ENCODE measurements at places on chromosomes 7 and 10. TPM values are rescaled to one million over a fixed set of nuclear protein-coding genes. Genes with fewer than 3 reads are reported as not detected.

GRCh38 chr10:3963191-3963673 lies 178.2 kb upstream of the KLF6 start:
- no peak for DNase-seq
- H3K4me1 ChIP-seq: peaks cover 14% of the 10 kb centered on the region
- no peak overlapping the region for H3K27ac ChIP-seq
- no peaks in the 10 kb centered on the region for H3K27me3 ChIP-seq

- H3K27me3 ChIP-seq: no peaks in the 10 kb centered on the region
- DNase-seq: no peak
- H3K4me3 ChIP-seq: no peak overlapping the region
- peaks cover 7% of the 10 kb centered on the region for H3K4me1 ChIP-seq
These were observed 44.5 kb upstream of the STK17A start for GRCh38 chr7:43538404-43538771.

DNA sequence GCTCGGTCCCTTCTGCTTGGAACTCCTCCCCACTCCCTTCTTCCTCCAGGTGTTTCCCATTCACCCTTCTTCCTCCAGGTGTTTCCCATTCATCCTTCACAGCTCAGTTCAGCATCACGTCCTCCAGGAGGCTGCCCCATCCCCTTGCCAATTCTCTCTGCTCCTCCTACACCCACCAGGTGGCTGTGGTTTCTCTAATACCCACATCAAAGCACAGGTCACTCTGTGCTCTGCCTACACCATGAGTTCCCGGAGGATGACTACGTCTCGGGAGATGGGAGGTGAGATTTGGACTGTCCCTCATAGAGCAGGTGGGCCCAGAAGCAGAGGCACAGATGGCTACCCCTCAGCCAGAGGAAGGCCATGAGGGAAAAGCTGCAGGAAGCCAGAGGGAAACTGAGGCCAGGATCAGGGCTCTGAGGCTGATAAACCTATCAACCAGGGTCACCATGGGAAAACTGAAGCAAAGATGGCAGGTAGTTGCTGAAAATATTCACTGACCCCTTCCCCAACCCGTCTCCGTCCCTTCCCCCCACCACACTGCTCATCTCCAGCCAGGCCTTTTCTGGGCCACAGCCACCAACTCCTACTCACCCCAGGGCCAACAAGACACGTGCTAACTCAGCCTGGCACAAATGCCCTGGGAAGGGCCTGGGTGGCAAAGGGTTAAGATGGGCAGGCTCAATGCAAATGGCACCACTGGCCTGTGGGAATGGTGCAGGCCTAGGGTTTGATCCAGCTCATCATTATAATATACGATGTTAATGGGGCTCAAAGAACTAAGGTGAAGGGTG lies 56.6 kb upstream of the CPXM2 start:
- peaks cover 3% of the 10 kb centered on the region for H3K27me3 ChIP-seq
- no peaks in the 10 kb centered on the region for H3K36me3 ChIP-seq
- no peak overlapping the region for H3K27ac ChIP-seq
- no peak overlapping the region for H3K4me3 ChIP-seq

DNA sequence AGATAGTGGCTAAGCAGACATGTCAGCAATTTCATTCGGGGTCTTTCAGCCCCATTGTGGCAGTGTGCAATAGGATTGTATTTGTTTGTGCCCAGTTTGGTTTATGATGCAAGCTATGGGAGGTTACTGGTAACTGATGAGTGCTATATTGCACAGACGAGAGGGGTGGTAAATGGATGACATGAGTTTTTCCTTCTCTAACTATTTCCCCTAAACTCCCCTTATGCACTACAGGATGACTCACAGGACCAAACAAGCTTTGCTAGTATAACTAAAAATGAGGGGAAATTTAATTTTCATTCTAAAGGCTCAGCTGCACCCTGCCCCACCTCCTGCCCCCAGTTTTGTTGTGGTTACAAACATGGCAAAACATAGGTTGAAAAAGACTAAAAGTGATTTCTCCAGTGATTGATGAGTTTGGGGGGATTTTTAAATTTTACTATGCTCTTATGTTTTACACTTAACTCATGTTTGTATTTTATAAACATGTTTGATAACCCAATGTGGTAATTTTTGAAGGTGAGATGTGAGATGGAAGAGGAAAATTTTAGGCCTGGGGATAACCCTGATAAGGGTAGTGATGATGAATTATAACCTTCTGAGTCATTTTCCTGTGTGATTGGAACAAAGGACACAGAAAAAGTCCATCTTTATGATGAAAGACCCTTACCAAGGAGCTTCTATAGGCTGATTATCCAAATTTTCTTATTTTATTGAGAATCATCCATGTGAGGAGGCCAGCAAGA lies 60.8 kb upstream of the NAMPT start:
- no peak for DNase-seq
- no peak overlapping the region for H3K27ac ChIP-seq
- no peaks in the 10 kb centered on the region for H3K27me3 ChIP-seq
- H3K4me1 ChIP-seq: no peaks in the 10 kb centered on the region
- H3K36me3 ChIP-seq: peaks cover 35% of the 10 kb centered on the region

DNA sequence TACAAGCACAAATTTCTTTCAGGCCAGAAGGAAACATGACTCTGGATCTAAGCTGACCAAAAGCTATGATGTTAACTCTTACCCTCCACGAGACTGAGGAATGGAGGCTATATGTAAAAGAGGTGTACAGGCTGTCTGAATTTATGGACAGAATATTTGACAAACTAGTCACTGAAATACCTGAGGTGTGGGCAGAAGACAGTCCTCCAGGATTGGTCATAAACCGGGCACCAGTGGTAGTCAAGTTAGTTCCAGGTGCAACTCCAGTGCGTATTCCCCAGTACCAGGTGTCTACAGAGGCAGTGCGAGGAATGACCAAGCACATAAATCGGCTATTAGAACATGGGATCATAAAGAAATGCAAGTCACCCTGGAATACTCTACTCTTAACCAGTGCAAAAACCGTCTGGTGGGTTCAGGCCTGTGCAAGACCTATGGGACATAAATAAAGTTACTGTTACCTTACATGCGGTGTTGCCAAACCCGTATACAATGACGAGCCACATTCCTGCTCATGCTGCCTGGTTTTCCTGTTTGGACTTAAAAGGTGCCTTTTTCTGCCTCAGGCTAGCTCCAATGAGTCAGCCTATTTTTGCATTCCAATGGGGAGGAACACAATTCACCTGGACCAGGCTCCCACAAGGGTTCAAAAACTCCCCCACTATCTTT lies 6.7 kb upstream of the CYREN start:
- no peak overlapping the region for H3K4me3 ChIP-seq
- H3K36me3 ChIP-seq: peaks cover 16% of the 10 kb centered on the region
- no peaks in the 10 kb centered on the region for H3K27me3 ChIP-seq
- H3K4me1 ChIP-seq: no peaks in the 10 kb centered on the region
- H3K27ac ChIP-seq: no peak overlapping the region
- DNase-seq: no peak

DNA sequence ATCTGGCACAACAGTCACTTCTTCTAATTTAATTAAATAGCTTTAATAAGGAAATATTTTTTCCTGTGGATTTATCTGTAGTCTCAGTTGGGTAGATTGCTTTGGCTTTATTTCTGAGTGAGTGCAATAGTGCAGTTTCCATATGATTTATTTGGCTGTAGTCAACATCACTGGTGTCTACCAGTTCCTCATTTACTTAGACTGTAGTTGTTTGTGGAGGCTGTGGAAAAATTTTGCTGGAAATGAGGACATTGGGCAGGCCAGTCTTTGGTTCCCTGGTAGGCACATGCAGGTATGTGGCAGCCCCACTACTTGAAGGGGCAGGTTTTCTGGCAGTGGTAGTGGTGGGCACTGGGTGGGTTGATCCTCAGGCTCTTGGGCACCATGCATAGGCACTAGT lies 15.5 kb downstream of the TAS2R40 start:
- H3K4me3 ChIP-seq: no peak overlapping the region
- no peaks in the 10 kb centered on the region for H3K27me3 ChIP-seq
- peaks cover 1% of the 10 kb centered on the region for H3K4me1 ChIP-seq
- no peak overlapping the region for H3K27ac ChIP-seq

GRCh38 chr10:23525406-23525805 lies 86.5 kb downstream of the OTUD1 start:
- H3K27me3 ChIP-seq: peaks cover 2% of the 10 kb centered on the region
- no peaks in the 10 kb centered on the region for H3K4me1 ChIP-seq
- no peak overlapping the region for H3K27ac ChIP-seq
- H3K36me3 ChIP-seq: no peaks in the 10 kb centered on the region
- H3K4me3 ChIP-seq: no peak overlapping the region

CLRN3 gene
- not detected for total RNA-seq

SORCS1 gene
- 3.3 TPM for total RNA-seq

TMEM270 gene
- not detected for total RNA-seq

Data from glutamatergic neuron (in vitro differentiated cells).